ENCODE measurements at places on chromosomes 11 and 22.

- DNase-seq = no peak
Observed at GRCh38 chr11:113270080-113270479, 44.3 kb upstream of the TTC12 start.

DNA sequence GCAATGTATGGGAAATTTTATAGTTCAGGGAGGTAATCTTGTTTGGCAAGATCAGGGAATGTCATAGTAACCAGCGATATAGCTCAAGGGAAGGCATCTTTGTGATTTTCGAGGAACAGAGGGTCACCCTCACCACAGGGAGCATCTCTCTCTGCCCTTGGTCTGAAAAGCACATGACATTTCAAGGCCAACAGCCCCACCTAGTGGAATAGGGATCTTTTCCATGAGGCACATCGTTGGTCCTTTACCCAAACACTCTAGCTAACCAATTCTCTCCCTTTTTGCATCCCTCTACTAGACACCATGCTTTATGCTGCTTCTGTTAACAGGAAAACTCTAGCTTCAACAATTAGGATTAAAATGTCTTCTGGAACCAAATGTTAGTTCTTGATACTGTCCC is 179.0 kb downstream of the GRM5 start:
- DNase-seq = peak; percentile 51

DNA sequence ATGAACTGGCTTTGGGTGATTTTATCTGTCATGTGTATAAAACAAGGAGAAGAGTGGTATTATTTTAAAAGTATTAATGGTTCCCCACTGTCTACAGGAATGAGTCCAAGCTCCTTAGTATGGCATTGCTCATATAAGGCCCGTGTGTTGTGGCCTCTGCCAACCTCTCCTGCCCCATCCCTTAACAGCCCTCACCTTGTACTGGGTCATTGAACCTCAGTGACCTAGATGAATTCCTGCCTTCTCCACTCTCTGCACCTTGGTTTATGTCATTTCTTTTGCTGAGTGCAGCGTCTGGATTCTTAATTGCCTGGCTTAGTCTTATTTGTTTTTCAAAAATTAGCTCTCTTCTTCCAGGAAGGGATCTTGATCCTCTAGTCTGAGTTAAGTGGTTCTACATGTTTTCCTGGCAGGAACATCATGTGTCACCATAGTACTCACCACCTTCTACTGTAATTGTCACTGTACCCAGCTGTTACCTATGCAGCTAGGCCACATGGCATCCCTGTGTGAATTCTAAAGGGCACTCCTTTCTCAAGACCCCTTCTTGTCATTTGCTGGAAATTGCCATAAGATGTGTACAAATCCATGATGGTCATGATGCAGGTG is 36.2 kb upstream of the POGLUT3 start:
- no peak for DNase-seq

DNA sequence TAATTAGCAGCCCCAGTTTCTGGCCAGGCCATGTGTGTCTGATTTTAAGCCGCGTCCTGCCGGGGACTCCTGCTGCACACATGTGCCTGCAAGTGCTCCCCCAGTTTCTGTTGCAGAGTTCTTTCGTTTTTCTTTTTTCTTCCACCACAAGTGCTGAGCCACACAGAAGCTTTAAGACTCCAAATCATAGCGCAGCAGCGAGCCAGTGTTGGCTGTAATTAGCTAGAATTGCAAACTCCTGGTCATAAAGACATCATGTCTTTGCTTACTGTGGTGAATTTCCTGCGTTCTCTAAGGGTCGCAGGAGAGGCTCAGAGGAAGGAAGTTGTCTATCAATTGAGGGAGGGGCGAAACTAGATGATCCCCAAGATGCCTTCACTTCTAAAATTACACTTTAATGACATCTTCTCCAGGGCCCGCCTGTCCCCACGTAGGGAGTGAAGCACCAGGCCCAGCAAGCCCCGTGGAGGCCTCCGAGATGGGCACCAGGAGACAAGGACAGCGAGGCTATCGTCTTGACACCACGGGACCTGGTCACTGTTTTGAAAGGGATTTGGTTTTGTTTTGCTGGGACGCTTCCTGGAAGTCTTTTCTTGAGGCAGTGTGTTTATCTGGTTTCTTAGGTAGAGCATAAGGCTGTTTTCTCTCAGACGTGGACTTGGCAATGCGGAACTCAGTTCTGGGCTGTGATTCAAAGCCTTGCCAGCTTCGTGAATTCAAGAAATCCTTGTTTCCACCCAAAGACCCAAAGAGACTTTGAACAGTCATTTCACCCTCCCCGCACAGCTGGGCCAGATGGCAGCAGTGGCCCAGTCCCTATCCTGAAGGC is 71.8 kb downstream of the UBASH3B start:
- no peak for DNase-seq

DNA sequence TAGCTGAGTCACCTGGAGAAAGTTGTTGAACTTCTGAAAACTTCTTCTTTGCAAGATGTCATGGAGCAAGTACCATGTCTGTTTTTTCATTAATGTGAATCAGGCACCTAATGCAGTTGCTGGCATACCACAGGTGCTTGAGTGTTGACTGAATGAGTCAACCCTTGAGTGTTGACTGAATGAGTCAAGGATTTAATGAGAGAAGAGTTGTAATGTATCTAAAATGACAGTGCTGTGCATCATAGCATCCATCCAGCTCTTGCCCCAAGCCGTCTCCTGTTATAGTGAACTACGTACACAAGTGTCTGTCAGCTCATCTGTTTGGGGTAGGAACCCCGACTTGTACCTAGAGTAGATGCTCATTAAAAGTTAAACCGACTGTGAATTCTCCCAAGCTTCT is 93.1 kb downstream of the CWC15 start:
- peak; percentile 91 for DNase-seq

- no peak for DNase-seq
Observed at GRCh38 chr11:57324154-57324885, 432 bp downstream of the TNKS1BP1 start.
